ENCODE measurements at places on chromosomes 2 and 18.

- no peak for DNase-seq
Observed at GRCh38 chr2:11406267-11406957, 59.5 kb downstream of the E2F6 start.

GRCh38 chr2:16861530-16861929, 195.9 kb upstream of the CYRIA start:
- no peak for DNase-seq

GRCh38 chr2:33018271-33018670, 71.5 kb downstream of the LTBP1 start:
- no peak for DNase-seq

DNA sequence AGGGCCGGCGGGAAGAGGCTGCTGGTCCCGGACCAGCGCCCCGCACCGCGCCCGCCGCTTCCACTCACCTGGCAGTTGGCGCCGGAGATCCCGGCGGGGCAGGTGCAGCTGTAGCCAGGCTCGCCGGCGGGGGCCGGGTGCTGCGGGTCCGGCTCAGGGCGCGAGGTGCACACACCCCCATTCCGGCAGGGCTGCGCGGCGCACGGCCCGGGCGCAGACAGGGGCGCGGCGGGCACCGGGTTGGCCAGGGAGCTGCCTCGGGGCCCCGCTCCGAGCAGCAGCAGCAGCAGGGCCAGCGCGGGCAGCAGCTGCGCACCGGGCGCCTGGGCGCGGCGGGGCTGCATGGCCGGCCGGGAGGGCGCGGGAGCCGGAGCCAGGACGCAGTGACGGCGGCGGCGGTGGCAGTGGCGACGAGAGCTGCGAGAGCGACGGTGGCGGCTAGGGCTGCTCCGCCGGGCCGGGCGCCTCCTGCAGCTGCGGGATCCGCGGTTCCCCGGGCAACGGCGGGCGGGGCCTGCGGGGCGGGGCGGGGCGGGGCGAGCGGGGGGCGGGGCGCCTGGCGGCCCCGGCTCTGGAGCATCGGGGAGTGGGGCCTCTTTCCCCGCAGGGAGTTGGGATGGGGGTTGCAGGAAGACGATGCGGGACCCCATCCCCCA, at the start of gene DNER:
Gene DNER (minus strand): TSS at position 476 of the 656 bp plus-strand sequence. CDS start 132 bp downstream, at position 344.
- peak; percentile 8 for DNase-seq

- no peak for DNase-seq
Observed at GRCh38 chr2:174120346-174120745, 128.0 kb downstream of the OLA1 start.

DNA sequence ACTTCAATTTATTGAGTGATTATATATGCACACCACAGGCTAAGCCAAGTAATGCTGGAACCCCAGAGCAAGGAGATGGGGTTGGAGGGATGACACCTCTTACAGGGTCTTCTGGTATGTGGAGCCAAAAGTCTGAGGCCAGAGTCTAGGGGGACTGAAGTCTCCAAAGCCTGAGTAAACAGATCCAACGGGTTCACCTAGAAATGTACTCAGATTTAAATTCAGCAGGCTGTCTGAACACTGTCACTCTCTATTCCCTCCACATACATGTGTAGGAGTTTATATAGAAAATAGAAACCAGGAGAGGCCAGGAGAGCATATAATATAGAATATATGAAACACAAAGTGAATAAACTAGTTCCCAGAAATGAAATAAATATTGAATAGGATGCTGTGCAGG, 76.1 kb downstream of the PPP1R1C start:
- no peak for DNase-seq

DNA sequence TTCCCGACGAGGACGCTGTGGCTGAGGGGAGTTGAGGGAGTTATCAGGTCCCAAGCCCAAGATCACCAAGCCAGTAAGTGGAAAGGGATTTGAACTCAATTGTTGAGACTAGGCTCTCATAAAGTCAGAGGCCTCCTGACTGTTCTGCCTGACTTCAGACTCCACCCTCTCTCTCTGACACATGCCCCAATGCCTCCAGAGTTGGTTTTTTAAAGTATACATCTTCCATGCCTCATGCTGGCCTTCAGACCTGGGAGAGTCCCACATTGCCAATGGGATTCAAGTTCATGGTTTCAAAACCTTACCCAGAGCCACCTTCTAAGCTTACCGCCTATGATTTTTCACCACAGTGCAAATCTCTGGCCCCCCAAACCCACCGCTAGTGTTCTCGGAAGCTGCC, 100.8 kb downstream of the RTN4 start:
- DNase-seq = no peak

- no peak for DNase-seq
Observed at GRCh38 chr2:73992036-73992435, 7.3 kb downstream of the TET3 start.

- no peak for DNase-seq
Observed at GRCh38 chr2:151067658-151068369, 193.8 kb downstream of the RBM43 start.

- DNase-seq = no peak
Observed at GRCh38 chr2:70087702-70088597, 673 bp downstream of the PCBP1 start.

GRCh38 chr18:42330296-42330695, 375.3 kb downstream of the PIK3C3 start:
- no peak for DNase-seq

GRCh38 chr2:111161971-111162370, 41.3 kb downstream of the BCL2L11 start:
- DNase-seq = no peak

DNA sequence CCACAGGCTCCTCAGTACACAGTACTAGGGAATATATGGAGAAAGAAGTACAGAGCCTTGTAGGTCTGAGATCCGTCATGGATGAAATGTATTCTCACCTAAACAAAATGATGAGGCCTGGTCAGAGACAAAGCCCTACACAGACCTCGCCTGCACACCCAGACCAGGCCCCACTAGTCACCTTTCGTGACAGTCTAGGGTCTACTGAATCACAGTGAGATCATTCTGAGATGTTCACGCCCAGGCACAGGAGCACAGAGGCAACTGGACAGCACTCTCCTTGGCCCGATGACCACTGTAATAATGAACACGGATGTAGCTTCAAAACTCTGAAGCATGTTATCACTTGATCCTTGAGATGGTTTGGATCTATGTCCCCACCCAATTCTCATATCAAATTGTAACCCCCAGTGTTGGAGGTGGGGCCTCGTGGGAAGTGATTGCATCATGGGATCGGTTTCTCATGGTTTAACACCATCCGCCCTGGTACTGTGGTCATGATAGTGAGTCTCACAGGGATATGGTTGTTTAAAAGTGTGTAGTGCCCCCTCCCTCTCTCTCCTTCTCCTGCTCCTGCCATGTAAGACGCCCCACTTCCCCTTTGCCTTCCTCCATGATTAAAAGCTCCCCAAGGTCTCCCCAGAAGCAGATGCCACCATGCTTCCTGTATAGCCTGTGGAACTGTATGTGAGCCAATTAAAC, 15.1 kb downstream of the DOCK10 start:
- no peak for DNase-seq

GRCh38 chr18:67672155-67672554, 155.6 kb upstream of the DSEL start:
- no peak for DNase-seq

DNA sequence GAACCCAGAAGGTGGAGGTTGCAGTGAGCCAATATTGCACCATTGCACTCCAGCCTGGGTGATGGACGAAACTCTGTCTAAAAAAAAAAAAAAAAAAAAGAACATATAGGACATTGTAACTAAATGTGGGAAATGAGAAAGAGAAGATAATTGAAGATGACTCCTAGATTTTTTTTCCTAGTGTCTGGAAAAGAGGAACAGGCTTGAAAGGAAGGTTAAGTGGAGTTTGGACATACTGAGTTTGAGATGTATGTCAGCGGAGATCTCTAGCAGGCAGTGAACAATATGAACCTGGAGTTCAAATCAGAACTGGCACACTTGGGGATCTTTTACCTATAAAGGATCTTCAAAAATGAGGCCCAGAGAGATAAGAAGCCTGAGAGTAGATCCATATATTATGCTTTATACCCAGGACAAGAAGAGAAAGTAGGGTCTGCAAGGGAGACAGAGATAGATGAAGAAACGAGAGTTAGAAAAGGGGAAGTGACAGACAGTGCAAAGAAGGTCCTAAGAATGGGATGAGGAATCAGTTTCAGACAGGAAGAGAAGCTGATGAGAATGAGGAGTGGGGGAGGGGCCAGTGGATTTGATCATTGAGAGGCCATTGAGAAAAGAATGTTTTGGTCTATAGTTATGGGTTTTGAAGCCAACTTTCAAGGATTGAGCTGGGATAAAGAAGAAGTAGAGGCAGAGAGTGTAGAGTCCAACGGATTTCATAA, 46.9 kb upstream of the CD28 start:
- no peak for DNase-seq

DNA sequence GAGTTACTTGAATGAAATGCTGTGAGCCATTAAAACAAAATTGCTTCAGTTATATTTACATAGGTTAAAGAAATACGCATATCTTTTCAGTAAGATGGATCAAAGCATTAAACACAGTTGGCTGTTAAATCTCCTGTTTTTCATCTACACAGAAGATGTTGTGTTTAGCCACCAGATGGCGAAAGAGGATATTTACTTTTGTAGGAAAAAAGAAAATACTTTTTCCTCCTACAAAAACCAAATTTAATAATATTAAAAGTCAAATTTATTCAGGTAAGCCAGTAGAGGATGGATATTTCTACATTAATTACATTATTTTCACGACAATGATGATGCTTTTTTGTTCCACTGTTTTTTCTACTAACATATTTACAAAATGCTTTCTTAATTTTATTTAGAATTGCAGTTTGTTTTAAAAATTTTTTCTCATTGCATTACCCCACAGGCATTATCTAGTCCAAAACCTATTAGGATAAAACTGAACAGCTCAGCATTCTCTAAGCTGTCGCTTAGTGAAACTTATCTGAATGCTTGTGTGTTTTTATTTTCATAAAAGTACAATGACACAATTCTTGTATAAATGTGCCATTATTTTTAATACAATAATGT, 173.7 kb downstream of the ASXL3 start:
- DNase-seq = no peak

DNA sequence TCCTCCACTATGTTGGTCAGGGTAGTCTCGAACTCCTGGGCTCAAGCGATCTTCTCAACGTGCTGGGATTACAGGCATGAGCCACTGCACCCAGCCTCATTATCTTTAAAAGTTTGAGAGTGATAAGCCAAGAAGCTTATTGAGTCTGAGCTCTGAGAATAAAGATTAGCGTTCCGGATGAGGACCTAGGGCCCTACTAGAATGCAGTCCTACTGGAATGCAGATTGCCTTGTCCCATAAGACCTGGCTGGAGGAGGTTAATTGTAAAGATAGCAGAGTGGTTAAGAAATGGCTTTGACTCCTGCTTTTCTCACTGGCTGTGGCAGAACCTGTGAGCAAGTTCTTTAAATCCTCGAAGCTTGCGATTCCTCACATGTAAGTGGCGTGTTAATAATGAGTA, 4.0 kb downstream of the VWA3B start:
- no peak for DNase-seq

- DNase-seq = no peak
Observed at GRCh38 chr2:28225473-28226080, 167.1 kb upstream of the FOSL2 start.

- DNase-seq = no peak
Observed at GRCh38 chr2:45855374-45855773, 203.9 kb downstream of the PRKCE start.

DNA sequence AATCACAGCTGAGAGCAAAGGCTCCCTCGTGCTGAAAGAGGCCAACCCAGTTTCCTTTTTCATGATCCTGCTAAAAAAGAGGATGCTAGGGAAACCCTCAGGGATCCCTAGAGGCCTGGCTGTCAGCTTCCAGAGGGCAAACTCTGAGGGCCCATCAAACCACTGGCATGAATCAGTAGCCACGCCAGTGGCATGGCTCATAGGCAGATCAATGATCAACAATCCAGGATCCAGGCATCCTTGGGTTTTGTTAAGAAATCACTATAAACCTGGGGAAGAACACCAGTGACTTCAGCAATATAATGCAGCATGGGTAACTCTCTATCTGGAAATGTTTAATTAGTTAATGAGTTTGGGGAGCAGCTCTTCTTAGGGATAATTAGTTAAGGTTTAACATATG, 286.5 kb downstream of the C1D start:
- DNase-seq = no peak

GRCh38 chr2:46873604-46874068, 42.0 kb downstream of the MCFD2 start:
- DNase-seq = peak; percentile 19

- no peak for DNase-seq
Observed at GRCh38 chr2:217959723-217960122, 43.1 kb downstream of the TNS1 start.

DNA sequence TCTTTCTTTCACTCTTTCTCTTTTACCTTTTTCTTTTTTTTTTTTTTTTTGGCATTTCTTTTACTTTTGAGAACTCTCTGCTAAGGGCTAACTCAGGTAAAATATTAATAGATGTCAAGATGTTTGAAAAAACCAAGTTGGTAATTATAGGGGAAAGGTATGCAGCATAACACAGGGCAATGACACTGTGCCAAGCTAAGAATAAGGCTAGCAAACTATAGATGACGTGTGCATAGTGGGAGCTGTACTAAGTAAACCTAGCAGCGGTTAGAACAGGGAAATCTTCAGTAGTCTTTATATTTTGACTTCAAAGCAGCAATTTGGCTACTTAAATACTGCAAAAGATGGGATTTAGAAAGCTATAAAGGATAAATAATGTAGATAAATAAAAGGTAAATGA, 415.4 kb upstream of the RGPD4 start:
- no peak for DNase-seq

GRCh38 chr18:57931038-57931437, 113.0 kb upstream of the NEDD4L start:
- DNase-seq = no peak

GRCh38 chr2:232976666-232977437, 36.2 kb downstream of the NGEF start:
- DNase-seq = no peak

- DNase-seq = no peak
Observed at GRCh38 chr2:9370746-9371145, 52.6 kb downstream of the ITGB1BP1 start.

DNA sequence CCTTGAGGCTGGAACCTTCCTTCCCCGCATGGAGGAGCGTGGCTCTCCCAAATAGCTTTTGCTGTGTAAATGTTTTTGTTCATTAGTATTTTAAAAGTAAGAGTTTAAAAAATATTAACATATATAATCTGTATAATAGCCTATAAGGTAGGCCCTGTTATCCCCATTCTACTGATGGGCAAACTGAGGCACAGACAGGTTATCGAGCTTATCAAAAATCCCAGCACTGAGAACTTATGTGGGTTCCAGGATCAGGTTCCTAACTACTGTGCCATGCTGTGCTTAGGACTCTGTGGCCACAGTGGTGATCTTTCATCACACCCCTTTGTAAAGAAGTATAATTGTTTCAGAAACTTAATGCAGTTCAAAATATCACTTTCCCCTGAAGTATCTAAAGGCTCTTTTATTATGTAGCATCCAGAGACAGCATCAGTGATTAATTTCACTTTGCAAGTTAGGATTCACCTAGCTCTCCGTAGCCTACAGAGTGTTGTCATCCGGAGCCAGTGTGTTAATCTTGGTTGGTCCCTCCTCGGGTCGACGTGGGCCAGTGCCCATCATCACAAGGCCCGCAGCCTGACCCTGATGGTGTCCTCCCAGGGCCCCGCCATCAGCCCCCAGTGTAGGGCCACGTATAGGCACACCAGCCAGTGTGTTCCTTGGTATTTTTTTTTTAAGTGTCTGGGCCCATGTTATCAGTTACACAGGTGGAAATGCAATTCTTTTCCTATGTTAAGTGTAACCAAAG, 28.7 kb downstream of the CABLES1 start:
- no peak for DNase-seq

- no peak for DNase-seq
Observed at GRCh38 chr2:226548732-226549131, 250.9 kb downstream of the IRS1 start.

- DNase-seq = no peak
Observed at GRCh38 chr2:134086594-134087219, 167.2 kb upstream of the MGAT5 start.

GRCh38 chr18:79133724-79134123, 64.5 kb downstream of the ATP9B start:
- no peak for DNase-seq

All from stimulated activated CD8-positive, alpha-beta memory T cell treated with anti-CD3 and anti-CD28 coated beads, Interleukin-7, amount 100 ng/mL, for 24 hours (primary cell).